ENCODE measurements at places on chromosomes 7 and 10. TPM values are rescaled to one million over a fixed set of nuclear protein-coding genes. Genes with fewer than 3 reads are reported as not detected.

CALHM1 gene
- not detected for total RNA-seq

HMX2 gene
- not detected for total RNA-seq

OR2A12 gene
- not detected for total RNA-seq

AMPH gene
- total RNA-seq = 0.17 TPM

ANLN gene
- 5.6 TPM for total RNA-seq

LLCFC1 gene
- total RNA-seq = not detected

VENTX gene
- total RNA-seq = not detected

ZSWIM8 gene
- total RNA-seq = 66.9 TPM

UTF1 gene
- total RNA-seq = not detected

OPN4 gene
- not detected for total RNA-seq

NAT16 gene
- not detected for total RNA-seq

SPACDR gene
- not detected for total RNA-seq

TMEM213 gene
- not detected for total RNA-seq

ELOVL3 gene
- 1.3 TPM for total RNA-seq

All from renal cortical epithelial cell (primary cell).